T-helper 17 cell (primary cell): ENCODE measurements at places on chromosomes 5 and 9. TPM values are rescaled to one million over a fixed set of nuclear protein-coding genes. Genes with fewer than 3 reads are reported as not detected.

DNA sequence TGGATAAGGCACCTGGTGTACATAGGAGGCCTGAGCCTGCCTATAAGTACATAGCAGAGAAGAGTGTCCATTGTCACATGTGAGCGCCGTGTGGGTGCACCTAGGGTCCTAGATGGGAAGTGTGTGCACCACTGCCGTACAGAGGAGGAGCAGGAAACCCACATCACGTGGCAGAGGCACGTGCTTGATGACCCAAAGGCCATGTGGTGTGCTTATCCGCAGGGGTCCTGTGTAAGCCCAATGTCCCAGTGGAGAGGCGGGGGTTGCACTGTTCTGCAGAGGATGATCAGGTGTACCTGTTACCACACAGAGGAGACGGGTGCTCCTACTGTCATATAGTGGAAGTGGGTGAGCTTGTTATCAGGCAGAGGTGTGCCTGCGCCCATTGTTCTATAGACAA, 354.1 kb upstream of the IRX2 start:
- H3K36me3 ChIP-seq = no peaks in the 10 kb centered on the region
- no peak overlapping the region for H3K27ac ChIP-seq
- peaks cover 23% of the 10 kb centered on the region for H3K27me3 ChIP-seq
- no peak overlapping the region for H3K4me3 ChIP-seq

- DNase-seq = no peak
- peaks cover 2% of the 10 kb centered on the region for H3K36me3 ChIP-seq
- no peak overlapping the region for H3K27ac ChIP-seq
- peaks cover 25% of the 10 kb centered on the region for H3K4me1 ChIP-seq
- no peaks in the 10 kb centered on the region for H3K27me3 ChIP-seq
These were observed 2.9 kb downstream of the DPH7 start for GRCh38 chr9:137575716-137576411.

DNA sequence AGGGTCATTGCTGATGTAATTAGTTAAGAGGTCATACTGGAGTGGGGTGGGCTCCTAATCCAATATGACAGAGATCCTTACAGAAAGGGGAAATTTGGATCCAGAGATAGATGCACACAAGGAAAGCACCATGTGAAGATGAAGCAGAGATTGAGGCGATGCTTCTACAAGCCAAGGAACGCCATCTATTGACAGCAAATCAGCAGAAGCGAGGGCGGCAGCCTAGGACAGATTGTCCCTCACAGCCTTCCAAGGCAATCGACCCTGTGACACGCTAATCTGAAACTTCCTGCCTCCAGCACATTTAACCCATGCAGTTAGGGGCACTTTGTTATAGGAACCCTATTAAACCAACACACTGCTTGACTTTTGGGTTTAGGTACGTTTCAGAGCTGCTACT, 285.1 kb upstream of the DAP start:
- H3K4me1 ChIP-seq = no peaks in the 10 kb centered on the region
- no peak for DNase-seq
- H3K27me3 ChIP-seq = peaks cover 32% of the 10 kb centered on the region
- no peaks in the 10 kb centered on the region for H3K36me3 ChIP-seq
- H3K27ac ChIP-seq = no peak overlapping the region

CD72 gene
- 3.5 TPM for total RNA-seq

DNA sequence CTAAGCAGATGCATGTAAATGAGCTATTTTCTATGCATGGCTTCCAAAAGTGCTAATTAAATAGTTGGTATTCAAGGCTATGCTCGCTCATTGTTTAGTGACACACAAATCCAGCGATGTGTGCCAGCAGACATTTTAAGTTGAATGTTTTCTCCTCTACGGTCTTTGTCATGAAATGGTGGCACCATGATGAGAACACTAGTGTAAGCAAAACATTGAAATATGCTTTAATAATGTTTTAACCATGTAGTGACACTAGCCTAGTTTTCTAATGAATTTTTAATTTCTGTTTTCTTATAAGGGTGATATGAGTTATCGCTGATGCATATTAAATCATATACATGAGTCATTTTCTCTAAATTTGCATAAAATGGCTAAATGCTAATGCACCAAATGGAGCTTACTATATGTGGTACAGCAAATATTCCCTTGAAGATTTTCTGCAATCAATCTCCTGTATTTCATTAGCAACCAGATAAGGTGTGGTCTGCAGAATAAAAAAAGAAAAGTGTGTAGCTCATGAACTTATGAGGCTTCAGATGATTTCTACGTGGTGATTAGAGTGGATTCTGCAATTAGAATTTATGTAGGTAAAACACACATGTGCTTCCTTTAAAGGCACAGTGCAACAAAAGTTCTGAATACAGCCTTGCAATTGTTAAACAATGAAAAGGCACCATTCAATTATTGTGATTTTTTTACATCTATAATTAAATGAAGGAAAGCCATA, 226.6 kb downstream of the MEF2C start:
- no peak overlapping the region for H3K27ac ChIP-seq
- H3K36me3 ChIP-seq = no peaks in the 10 kb centered on the region
- H3K4me1 ChIP-seq = peaks cover 6% of the 10 kb centered on the region
- no peak for DNase-seq
- no peak overlapping the region for H3K4me3 ChIP-seq

- H3K4me3 ChIP-seq = no peak overlapping the region
- H3K4me1 ChIP-seq = peaks cover 2% of the 10 kb centered on the region
- H3K27ac ChIP-seq = no peak overlapping the region
- DNase-seq = no peak
These were observed 12.0 kb upstream of the HDHD3 start for GRCh38 chr9:113388833-113389232.
